ENCODE measurements at places on chromosomes 3 and 15. TPM values are rescaled to one million over a fixed set of nuclear protein-coding genes. Genes with fewer than 3 reads are reported as not detected.

Gene XIRP1
- total RNA-seq, result 317 TPM

Gene CRYGS
- total RNA-seq, result 1.2 TPM

Gene XCR1
- total RNA-seq, result not detected

Gene GOLGA8T
- total RNA-seq, result 0.65 TPM

Gene ZPLD1
- not detected for total RNA-seq

Gene MELTF
- 4.0 TPM for total RNA-seq

Gene BCHE
- 5.5 TPM for total RNA-seq

Gene PLA2G4F
- total RNA-seq, result 3.5 TPM

Gene POU1F1
- not detected for total RNA-seq

Gene KLF15
- total RNA-seq, result 33.0 TPM

Gene USP4
- 39.4 TPM for total RNA-seq

Gene AGTR1
- total RNA-seq, result 2.2 TPM

Gene GOLGA6B
- not detected for total RNA-seq

Gene CCR1
- 3.8 TPM for total RNA-seq

Gene CA12
- total RNA-seq, result 0.65 TPM

Gene PTX3
- 0.16 TPM for total RNA-seq

Gene CDHR4
- not detected for total RNA-seq

Gene CCDC13
- 0.41 TPM for total RNA-seq

Gene ALPK3
- total RNA-seq, result 132 TPM

Gene SPINT1
- total RNA-seq, result 2.0 TPM

Gene BOC
- total RNA-seq, result 7.1 TPM

Gene ARGFX
- not detected for total RNA-seq

Gene ATP8B4
- 6.1 TPM for total RNA-seq

Measured in Right ventricle myocardium inferior (tissue), 1 donor.